Right renal pelvis (tissue), 4 donors: ENCODE measurements at places on chromosomes 16 and 17.

DNA sequence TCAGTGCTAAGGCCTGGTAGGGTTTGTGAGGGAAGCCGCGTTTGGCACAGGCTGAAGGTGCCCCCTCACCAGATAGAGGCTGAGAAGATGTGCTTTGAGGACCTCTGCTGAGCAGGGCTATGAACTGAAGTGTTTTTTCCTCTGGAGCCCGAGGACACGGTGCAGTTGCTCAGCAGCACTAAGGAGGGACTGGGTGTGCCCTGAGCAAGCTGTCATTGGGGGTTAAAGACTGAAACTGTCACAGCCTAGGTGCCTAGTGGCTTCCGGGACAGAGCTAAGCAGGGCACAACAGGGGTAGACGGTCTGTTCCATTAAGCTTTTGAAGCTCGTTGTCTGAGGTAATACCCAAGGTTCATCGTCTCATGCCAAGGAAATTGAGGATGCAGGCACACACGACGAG, 24.8 kb upstream of the ASGR2 start:
- no peak for DNase-seq

- no peak for DNase-seq
Observed at GRCh38 chr16:50695017-50696000, 1.9 kb downstream of the NOD2 start.

- DNase-seq: no peak
Observed at GRCh38 chr16:67406111-67406971, 9.9 kb downstream of the ZDHHC1 start.

DNA sequence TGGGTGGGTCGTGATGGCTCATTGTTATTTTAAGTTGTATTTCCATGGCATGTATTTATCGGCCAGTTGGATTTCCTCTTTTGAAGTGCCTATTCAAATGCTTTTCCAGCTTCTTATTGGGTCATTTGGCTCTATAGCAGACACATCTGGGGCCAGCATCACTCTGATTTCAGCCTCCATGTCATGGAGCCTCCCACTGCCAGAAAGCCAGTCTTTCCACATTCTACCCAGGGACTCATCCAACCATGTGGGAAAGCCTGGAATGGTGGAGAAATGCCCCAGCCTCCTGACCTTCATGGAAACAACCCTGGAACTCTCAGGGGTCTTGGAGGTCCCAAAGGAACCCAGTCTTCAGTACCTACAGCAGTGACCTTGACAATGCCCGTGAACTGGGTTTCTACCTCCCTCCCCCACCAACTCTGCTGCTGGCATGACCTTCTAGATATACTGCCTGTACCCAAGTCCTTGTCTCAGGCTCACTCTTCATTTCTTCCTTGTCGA, 33.8 kb upstream of the ADGRG1 start:
- no peak for DNase-seq

GRCh38 chr17:54948380-54948779, 20.1 kb downstream of the COX11 start:
- no peak for DNase-seq

- no peak for DNase-seq
Observed at GRCh38 chr17:14337596-14338079, 36.8 kb downstream of the HS3ST3B1 start.

DNA sequence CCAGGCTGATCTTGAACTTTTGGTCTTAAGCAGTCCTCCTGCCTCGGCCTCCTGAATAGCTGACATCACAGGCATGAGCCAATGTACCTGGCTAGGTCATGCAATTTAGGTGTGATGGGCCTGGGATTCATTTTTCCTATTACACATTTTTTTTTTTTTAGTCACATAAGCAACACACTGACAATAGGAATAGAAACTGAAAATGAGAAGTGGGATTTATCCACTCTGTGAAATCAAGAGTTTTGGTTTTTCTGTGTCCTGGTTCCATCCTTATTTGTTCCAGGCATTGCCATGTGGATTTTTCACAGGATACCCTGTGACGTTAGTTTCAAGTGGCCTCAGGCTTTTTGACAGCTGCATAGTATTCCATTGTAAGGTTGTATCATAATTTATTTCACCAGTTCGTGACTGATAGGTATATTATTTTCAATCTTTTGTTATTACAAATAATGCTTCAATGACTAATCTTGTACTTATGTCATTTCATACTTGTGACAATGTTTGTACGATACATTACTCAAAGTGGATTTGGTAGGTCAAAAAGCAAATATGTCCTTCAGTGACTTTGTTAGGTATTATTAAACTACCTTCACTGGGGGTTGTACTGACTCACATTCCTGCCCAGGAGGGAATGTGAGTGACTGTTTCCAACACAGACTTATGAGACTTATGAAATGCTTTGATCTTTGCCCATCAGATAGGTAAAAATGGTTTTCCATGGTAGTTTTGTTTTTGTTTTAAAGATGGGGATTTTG, 10.6 kb downstream of the ADCY7 start:
- DNase-seq: no peak

DNA sequence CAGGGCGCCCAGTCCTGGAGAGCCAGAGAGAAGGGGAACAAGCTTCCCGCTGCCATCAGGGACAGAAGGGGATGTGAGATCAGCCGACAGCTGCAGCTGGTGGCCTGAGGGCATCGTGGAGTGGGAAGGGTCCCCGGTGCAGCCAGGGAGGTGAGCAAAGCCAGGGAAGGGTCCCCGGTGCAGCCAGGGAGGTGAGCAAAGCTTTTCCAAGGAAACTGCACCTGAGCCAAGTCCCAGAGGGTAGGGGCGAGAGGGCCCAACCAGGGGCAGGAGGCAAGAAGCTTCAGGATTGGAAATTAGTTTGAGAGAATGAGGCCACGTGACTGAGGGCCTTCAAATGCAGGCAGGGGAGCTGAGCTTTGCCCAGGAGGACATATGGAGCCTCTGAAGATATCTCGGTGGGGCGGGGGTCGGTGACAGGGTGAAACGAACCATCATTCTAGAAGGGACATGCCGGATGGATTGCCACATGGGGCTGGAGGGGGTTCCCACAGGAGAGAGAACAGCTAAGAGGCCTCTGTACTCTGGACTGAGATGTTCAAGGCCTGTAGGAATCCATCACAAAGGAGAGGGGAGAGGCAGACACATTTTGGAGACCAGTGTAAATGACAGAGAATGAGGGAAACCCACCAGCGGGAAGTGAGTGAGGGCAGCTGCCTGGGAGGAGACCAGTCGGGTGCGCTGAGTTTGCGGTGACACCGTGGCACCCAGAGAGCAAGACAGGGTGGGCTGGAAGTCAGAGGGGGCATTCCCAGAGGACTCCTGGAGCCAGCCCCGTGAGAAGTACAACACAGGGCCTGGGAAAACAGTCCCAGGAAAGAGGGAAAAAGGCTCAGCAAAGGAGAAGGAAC, 31.4 kb upstream of the RPH3AL start:
- no peak for DNase-seq

DNA sequence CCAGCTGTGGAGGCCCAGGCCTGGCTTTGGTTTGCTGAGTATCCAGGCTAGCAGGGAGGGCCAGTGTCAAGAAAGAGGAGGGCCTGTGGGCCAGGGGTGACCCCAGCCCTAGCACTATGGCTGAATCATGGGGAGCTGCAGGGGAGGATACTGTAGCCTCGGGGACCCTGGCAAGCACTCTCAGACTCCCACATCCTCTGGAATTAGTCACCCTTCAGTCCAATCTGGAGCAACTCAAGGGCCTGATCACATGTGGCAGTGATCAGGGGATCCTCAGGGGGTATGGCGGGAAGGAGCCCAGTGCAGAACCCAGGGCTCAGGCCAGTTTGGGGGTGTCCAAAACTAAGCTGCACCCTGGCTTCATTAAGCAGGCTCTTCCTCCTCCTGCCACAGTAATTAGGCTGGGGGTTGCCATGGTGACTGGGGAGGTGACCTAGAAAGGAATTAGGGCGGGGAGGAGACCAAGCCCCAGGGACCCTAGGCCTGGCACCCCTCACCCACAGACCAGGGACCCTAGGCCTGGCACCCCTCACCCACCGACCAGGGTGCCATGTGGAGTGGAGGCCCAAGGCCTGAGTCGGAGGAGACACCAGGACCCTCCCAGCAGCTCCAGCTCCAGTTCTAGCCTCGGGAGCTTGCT, 5.8 kb downstream of the NLGN2 start:
- no peak for DNase-seq

GRCh38 chr17:903691-904481, 75.7 kb downstream of the NXN start:
- DNase-seq: no peak

- DNase-seq: no peak
Observed at GRCh38 chr17:1808644-1809043, 21.1 kb downstream of the SMYD4 start.

DNA sequence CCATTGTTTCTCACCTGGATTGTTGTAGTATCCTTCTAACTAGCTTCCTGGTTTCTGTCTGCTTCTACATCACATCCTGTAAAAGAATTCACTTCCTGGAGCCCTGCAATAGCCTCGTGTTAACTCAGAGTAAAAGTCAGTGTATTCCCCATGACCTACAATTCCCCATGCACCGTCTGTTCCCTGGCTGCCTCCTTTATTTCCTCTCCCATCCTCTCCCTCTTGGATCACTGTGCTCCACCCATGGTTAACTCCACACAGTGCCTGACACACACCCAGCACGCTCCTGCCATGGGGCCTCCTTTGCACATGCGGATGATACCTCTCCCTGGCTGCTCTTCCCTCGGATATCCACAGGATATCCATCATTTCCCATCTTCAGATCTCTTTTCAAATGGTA, 301.4 kb upstream of the IRX3 start:
- DNase-seq: no peak
